ENCODE measurements at places on chromosomes 2 and 18. TPM values are rescaled to one million over a fixed set of nuclear protein-coding genes. Genes with fewer than 3 reads are reported as not detected.

Gene TTN
- 1.7 TPM for total RNA-seq

DNA sequence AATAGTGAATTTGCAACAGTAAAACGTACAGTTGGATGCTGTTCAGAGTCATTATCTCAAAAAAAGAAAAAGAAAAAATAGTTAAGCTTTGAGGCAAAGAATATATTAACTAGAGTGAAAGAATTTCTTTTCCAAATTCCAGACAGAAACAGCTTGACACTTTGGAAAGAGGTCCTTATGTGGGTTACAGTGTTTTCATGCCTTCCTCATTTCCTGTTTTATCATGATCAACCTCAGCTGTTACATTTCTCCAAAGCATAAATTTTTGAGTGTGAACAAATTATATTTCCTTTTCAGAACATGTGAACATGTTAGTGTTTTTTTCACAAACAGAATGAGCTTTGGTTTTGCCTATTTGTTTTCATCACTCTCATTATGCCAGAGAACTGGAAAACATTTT is 13.6 kb downstream of the FRZB start:
- no peak for DNase-seq

- DNase-seq = peak; percentile 1
These were observed 16.8 kb upstream of the LYPD6 start for GRCh38 chr2:149313512-149313972.

- peak; percentile 14 for DNase-seq
These were observed 257.7 kb downstream of the PTGR3 start for GRCh38 chr18:74951165-74951760.

DNA sequence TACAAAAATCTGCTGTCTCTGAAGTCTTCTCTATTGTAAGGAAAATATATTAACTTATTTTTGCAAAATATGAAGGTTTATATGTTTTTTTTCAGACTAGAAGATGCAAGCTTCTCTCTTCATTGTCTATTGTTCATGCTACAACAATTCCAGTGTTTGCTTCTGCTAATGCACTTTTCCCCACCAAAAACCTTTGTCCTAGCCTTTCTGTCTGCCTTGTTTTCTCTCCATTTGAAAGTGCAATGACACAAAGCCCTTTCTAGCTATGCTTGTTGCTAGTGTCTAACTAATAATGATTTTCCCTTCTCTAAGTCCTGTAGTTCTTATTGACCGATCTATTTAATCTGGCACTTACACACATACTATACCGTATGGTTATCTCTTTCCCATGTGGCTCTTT is 369.5 kb upstream of the CELF4 start:
- DNase-seq = no peak

DNA sequence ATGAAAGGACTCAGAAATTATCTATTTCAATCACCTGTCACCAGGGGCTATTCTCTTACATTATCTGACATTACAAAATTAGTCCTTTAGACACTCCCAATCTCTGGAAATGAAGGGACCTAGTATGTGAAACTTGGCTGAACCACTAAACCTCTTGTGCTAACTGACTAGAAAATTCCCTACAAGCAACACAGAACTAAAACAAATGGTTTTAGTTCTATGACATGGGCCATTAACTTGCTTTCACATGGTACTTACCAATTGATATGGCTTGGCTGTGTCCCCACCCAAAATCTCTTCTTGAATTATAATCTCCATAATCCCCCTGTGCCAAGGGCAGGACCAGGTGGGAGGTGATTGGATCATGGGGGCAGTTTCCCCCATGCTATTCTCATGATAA is 16.6 kb downstream of the SERPINE2 start:
- DNase-seq = no peak

DNA sequence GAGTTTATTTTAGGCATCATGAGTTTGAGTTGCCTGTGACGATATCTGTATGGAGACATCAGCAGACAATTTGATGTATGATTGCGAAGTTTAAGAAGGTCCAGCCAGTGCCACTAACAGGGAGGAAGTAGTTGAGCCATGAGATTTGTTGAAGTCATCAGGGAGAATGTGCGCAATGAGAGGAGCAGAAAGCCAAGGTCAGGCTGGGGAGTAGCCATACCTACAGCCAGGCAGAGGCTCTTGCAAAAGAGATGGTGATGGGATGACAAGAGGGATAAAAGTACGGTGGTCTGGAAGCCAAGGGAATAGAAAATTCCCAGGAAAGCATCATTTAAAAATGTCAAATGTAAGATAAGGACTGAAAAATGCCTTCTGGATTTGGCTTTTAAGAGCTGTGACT is 51.2 kb downstream of the LIMS1 start:
- DNase-seq = no peak

DNA sequence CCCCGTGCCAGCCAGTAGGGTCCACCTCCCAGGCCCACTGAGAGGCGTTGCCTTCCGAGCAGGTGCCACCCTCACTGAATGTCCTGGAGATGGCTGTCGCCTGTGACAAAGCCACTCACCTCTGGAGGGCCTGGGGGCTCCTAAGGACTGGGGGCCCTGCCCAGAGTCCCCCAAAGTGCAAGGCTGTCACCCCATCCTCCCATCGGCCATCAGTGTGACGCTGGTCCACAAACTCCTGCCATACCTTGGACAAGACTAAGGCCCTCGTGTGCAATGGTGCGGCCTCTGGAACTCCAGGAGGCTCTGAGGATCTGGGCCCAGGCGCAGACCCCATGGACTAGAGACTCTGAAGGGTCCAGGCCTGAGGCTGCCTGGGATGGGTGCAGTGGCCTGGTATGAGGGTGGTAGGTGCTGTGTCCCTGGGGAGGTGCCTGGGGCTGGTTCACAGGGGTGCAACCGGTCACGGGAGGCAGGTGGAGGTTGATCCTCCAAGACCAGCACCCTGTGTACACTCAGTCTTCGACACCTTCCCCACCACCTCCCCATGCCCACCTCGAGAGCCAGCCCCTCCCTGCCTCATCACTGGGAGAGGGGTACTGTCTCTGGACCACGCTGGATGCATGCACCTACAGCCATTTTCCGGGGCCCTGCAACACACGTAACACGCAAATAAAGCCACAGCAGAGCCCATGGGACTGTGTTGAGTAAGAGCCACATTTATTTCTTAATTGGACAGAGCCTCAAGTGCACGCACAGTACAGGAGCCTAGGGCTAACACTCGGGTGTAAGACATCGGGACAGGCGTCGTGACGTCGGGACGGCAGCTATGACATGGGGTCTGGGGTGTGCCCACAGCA is 21.6 kb downstream of the AQP12A start:
- no peak for DNase-seq
